ENCODE measurements at places on chromosomes 7 and 10. TPM values are rescaled to one million over a fixed set of nuclear protein-coding genes. Genes with fewer than 3 reads are reported as not detected.

HTR7 gene
- polyA plus RNA-seq = 2.3 TPM

FFAR4 gene
- polyA plus RNA-seq = not detected

NEUROD6 gene
- polyA plus RNA-seq = not detected

GSTK1 gene
- 252 TPM for polyA plus RNA-seq

MMD2 gene
- not detected for polyA plus RNA-seq

MRLN gene
- polyA plus RNA-seq = not detected

HERPUD2 gene
- 65.1 TPM for polyA plus RNA-seq

HHEX gene
- 5.5 TPM for polyA plus RNA-seq

COBL gene
- polyA plus RNA-seq = not detected

CRPPA gene
- 0.28 TPM for polyA plus RNA-seq

CYP2E1 gene
- polyA plus RNA-seq = 1.5 TPM

TRPV5 gene
- not detected for polyA plus RNA-seq

TRIM50 gene
- polyA plus RNA-seq = not detected

DGKB gene
- not detected for polyA plus RNA-seq

ACTL6B gene
- polyA plus RNA-seq = not detected

PDE6C gene
- not detected for polyA plus RNA-seq

TACR2 gene
- 0.22 TPM for polyA plus RNA-seq

CDC14C gene
- polyA plus RNA-seq = not detected

CLDN4 gene
- not detected for polyA plus RNA-seq

SLC26A5 gene
- not detected for polyA plus RNA-seq

KCNIP2 gene
- not detected for polyA plus RNA-seq

SH2D4B gene
- polyA plus RNA-seq = not detected

ZNF467 gene
- 2.3 TPM for polyA plus RNA-seq

PHKG1 gene
- polyA plus RNA-seq = 0.10 TPM

SFR1 gene
- polyA plus RNA-seq = 16.7 TPM

LAMTOR4 gene
- polyA plus RNA-seq = 569 TPM

HOXA1 gene
- not detected for polyA plus RNA-seq

OR2A1 gene
- polyA plus RNA-seq = not detected

TMEM270 gene
- polyA plus RNA-seq = not detected

PAPOLB gene
- polyA plus RNA-seq = 0.21 TPM

GSTO2 gene
- 0.85 TPM for polyA plus RNA-seq

ADK gene
- 28.4 TPM for polyA plus RNA-seq

NME8 gene
- 4.7 TPM for polyA plus RNA-seq

ANKRD30A gene
- polyA plus RNA-seq = not detected

ERLIN1 gene
- 3.8 TPM for polyA plus RNA-seq

ARPC1B gene
- polyA plus RNA-seq = 582 TPM

LLCFC1 gene
- polyA plus RNA-seq = not detected

NPTX2 gene
- polyA plus RNA-seq = not detected

TEX36 gene
- not detected for polyA plus RNA-seq

ACBD7 gene
- not detected for polyA plus RNA-seq

ABCB1 gene
- 66.5 TPM for polyA plus RNA-seq

PBLD gene
- polyA plus RNA-seq = 1.5 TPM

WIPF3 gene
- polyA plus RNA-seq = not detected

PNLIPRP3 gene
- polyA plus RNA-seq = not detected

LRCH4 gene
- 125 TPM for polyA plus RNA-seq

CUZD1 gene
- not detected for polyA plus RNA-seq

PILRA gene
- 2.4 TPM for polyA plus RNA-seq

TRPV6 gene
- polyA plus RNA-seq = not detected

LRRD1 gene
- not detected for polyA plus RNA-seq

AASS gene
- not detected for polyA plus RNA-seq

SLC39A12 gene
- polyA plus RNA-seq = not detected

OR6B1 gene
- not detected for polyA plus RNA-seq

CADPS2 gene
- not detected for polyA plus RNA-seq

TMEM140 gene
- 17.6 TPM for polyA plus RNA-seq

GNAT3 gene
- polyA plus RNA-seq = not detected

NUTM2E gene
- polyA plus RNA-seq = not detected

CCNJ gene
- 0.33 TPM for polyA plus RNA-seq

All from immature natural killer cell (primary cell).